ENCODE measurements at places on chromosomes 12 and 14.

DNA sequence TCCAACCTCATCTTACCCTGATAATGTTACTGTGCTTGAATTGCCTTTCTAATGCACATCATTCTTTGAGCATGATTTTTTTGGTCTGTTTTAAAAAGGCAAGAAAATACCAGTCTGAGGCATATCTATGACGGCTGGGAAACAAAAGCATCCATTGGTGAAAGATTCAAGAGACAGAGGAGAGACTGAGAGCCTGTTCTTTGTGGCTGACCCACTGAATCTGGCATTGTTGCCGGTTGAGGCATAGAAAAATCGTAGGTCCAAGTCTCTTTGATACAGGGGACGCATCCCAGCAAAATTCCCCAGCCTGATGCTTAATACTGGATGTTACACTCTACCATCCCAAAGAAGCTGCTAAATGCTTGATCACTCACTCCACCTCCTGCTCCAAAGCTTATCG, 2.9 kb upstream of the KLHL42 start:
- no peak for DNase-seq

DNA sequence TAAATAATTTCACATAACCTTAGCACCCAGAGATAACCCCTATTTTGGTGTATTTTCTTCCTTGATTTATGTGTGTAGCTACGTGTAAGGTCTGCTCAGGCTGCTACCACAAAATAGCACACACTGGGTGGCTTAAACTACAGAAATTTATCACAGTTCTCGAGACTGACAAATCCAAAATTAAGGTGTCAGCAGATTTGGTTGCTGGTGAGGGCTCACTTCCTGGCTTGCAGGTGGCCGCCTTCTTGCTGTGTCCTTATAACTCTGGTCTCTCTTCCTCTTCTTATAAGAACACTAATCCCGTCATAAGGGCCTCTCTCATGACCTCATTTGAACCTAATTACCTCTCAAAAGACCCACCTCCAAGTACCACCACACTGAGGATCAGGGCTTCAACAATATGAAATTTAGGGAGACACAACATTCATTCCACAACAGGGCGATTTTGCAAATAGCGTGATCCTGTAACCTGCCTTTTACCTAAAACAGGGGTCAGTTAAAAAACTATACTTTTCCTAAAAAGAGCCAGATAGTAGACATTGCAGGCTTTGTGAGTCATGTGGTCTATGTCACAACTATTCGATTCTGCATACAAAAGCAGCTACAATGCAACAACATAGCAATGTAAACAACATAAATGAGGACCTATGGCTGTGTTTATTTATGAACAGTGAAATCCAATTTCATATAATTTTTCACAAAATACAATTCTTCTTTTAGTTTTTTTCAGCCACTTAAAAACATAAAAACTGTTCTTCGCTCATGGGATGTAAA, 371.7 kb downstream of the DPF3 start:
- DNase-seq = no peak

- no peak for DNase-seq
These were observed 7.5 kb downstream of the TMED2 start for GRCh38 chr12:123591702-123592481.

DNA sequence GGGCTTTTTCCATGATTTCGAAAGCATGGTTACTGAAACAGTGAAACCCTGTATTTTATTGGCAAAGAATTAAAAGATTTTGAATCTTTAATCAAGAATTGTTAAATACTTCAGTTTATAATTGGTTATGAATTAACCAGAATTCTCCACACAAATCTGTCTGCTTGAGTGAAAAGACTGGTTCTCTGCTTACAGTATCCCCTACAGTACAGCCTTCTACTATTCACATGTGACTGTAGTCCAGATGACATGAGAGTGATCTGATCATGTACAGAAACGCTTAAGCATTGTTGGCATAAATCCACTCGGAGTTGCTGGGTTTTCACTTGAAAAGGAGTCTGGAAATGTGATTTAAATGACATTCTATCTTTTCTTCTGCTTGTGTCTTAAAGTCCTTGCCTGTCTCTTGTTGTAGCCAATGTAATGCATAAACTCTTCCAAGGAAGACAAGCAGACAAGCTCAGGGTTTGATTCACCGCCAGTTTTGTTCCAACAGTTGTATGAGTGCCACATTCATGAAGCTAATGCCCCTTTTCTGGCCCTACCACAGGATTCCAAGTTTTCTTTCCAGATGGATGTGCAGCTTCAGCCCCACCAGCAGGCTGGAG, 222.0 kb upstream of the LRIG3 start:
- peak; percentile 18 for DNase-seq

DNA sequence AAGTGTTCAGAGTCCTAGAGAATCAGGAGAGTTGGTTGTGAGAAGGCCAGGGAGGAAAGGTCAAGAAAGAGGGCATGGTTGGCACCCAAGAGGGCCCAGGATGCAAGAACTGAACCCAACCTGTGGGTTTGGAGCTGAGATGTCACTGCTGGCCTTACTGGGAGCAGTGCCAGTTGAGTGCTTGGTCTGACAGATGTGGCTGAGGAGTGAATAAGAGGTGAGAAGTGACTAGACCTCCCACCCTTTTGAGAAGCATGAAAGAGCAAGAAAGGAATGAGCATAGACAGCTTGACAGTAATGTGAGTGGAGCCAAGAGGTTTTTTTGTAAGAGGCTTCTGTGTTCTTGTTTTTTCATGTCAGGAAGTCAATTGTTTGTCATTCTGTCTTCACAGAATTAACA, 95.3 kb downstream of the FGD4 start:
- DNase-seq = no peak

- DNase-seq = peak; percentile 66
These were observed 30.7 kb downstream of the DGLUCY start for GRCh38 chr14:91144425-91145145.

DNA sequence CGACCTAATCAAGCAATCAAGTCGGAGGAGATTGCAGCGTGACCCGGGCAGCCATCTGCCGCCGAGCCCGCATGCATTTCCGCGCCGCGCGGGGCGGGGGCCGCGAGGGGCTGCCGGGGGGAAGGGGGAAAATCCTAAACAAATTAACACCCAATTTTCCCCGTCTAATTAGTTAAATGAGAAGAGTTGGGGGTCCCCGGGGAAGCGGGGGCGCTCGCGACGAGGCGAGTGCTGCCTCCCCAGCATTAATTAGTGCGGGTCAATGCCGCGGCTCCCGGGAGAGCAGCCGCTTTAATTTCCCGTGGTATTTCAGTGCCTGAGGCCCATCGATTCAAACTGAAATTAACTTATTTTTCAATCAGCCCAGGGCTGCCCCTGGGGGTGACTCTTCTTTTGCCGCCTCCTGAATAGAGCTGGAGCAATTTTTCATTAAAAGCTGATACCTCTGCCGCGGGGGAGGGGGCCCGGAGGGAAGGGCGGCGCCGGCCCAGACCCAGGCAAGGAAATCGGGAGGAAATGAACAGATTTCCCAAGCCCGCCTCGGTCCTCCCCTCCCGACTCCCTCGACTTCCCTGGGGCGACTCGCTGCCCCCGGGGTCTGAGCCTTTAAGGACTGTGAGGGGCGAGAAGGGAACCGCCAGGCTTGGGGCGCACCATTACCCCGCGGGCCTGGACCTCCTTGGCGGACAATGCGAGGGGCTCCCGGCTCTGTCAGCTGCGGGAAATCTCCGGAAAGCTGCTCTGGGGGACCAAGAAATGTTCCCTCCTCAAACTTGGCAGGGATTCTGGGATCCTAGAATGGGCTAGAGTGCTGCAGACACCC, 18.9 kb downstream of the VSX2 start:
- DNase-seq = no peak

DNA sequence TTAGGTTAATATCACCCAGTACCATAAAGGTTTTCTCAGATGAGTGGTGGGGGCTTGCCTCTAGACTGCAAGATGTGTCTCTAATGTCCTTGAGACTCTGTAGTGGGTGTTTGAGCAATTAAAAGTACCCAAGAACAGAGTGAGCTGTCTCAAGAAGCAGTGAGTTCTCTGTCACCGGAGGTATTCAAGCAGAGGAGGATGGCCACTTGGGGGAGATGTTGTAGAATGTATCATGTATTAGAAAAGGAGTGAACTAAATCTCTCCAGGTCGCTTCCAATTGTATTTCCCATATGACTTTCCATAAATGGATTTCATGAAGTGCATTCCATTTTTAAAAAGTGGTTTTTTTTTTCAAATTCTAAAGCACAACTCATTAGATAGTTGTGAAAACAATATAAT, 35.0 kb downstream of the SLC17A8 start:
- DNase-seq = no peak

- peak; percentile 96 for DNase-seq
These were observed 158.0 kb downstream of the SLC5A8 start for GRCh38 chr12:101051901-101052550.

DNA sequence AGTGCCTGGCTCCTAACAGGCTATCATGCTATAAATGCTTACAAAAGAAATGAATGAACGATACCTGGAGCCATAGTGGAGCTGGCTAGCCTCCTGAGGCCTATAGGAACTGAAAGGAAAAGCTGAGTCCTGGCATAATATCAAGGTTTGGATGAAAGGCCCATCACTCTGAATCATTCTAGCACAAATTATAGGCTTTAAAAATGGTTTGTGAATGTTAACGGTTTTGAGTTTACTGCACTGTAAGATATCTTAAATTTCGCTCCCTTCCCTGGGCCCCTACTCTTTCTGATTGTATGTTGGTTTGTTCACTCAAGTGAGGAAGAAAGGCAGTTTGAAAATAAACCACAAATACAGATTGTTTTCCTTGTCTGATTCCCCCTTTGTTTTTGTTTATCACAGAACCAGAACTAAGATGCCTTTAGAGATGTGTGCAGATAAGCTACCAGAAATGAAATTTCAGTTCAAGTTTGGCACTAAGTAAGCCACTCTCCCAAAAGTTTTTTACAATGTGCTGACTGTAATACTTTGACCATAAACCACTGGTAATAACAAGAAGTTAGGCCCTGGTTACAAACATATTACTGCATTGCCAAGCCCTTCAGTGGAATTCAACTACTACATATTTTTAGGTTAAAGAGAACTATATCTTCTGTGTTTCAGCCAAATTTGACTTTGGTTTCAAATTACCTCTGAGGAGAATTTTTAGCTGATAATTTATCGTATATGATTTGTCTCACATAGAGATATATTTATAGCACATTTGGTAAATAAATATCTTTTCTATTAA, 89.5 kb downstream of the ALX1 start:
- peak; percentile 7 for DNase-seq
